ENCODE measurements at places on chromosomes 16 and 17.

DNA sequence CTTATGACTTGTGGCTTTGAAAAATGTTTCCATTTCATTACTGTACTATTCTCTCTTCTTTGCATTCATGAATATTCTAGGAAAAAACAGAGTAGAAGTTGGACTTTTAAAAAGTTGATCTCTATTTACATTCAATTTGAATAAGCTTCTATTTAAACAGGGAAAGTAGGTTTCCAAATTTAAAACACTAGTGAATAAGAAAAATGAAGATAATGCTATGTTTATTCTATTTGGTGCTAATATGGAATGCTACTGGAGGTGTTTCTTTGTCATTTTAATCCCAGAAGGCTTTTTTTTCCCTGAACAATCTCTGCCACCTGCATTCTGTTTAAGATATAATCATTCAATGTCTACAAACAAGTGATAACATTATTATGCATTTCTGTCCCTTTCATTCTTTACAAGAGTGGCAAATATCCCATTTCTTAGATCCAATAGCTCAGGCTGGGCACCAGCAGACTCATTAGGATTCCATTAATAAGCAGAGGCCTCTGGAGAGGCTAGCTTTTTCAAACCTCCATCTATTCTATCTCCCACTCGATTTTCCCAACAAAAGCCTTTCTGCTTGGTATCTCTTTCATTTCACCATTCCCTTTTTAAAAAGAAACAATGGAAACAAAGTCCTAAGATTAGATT lies 1001.6 kb upstream of the CDH8 start:
- DNase-seq, result no peak

DNA sequence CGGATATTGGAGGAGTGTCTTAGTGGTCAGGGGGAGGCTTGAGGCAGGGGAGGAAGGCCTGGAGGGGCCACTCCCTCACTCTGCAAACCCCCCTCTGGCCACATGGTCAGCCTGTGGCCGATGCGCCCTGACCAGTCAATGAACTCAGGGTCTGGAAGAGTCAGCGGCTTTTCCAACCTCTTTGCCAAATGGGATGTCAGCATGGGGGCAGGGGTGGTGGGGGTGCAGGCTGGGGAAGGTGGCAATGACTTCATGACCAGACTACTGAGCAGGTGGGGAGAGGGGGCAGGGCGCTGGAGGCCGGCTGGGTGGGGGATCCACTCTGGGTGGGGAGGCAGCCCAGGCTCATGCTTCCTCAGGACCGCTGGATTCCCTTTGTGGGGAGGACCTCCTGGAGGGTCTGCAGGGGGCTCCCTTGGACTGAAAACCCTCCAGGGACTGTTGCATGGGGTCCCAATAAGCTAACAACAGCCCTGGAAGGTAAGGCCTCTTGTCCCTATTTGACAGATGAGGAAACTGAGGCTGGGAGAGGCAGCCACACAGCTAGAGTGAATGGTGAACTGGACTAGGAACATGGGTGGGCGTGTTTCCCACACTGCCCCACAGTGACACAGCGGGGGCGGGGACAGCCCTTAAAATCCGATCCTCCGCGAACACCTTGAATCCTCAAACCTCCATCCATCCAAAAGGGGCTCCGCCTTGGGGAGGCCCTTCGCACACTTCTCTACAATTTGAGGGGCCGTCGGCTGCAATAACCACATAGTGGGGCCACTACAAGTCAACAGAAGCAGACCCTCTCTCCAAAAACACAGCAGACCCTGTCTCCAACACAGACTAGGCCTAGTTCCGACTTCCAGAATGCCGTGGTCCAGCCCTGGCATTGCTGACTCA lies 81.0 kb upstream of the TOB1 start:
- peak; percentile 13 for DNase-seq

DNA sequence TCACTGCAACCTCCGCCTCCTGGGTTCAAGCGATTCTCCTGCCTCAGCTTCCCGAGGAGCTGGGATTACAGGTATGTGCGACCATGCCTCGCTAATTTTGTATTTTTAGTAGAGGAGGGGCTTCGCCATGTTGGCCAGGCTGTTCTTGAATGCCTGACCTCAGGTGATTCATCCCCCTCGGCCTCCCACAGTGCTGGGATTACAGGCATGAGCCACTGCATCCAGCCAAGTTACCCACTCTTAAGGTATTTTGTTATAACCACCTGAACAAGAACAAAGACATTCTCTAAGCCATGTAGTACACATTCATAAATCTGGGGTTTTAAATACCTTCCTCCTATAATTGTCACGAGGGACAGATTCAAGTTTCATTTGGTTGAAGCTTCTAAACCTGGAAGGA lies 12.3 kb upstream of the TMEM170A start:
- no peak for DNase-seq

- no peak for DNase-seq
Measured at GRCh38 chr17:46935658-46936266, 12.8 kb downstream of the GOSR2 start.

DNA sequence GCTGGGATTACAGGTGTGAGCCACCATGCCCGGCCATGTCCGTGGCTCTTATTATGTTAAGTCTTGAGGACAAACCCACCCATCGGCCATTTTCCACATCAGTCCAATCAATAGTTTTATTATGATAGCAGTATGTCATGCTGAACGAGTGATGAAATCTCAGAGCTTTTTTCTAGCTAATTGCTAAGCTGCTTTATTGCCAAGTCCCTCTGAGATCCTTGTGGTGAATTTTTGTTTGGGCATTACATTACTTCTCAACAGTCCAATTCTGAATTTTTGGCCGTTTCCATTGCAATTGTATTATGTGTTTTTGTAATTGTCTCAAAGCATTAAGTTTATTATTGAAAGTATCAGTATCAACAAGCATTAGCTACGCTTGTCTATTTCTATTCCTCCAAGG lies 10.9 kb downstream of the RNF112 start:
- DNase-seq, result no peak

DNA sequence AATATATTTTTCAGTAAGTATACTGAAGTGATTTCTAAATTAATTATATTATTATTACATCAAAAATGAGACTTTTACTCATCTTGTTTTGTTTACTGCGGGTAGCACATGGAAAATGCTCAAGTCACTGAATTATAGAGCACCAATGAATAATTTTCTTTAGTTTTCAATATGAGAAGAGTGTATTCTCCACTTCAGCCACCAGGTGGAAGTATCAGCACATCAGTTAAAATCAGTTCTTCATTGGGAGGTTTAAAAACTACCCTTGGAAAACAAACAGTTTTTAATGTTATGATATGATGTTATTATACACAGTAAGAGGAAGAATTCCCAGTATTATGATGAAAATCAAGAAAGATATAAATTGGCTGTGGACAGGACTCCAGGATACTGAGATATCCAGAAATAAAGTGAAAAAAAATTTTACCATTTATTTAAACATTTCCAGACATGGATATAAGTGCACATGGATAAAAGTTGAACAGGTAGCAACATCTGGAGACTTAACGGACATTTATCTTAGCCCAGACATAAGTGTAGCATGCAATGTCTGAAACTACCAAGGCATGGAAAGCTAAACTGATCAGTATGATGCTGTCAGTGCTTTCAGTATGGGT lies 467.3 kb downstream of the KCNJ2 start:
- peak; percentile 27 for DNase-seq

DNA sequence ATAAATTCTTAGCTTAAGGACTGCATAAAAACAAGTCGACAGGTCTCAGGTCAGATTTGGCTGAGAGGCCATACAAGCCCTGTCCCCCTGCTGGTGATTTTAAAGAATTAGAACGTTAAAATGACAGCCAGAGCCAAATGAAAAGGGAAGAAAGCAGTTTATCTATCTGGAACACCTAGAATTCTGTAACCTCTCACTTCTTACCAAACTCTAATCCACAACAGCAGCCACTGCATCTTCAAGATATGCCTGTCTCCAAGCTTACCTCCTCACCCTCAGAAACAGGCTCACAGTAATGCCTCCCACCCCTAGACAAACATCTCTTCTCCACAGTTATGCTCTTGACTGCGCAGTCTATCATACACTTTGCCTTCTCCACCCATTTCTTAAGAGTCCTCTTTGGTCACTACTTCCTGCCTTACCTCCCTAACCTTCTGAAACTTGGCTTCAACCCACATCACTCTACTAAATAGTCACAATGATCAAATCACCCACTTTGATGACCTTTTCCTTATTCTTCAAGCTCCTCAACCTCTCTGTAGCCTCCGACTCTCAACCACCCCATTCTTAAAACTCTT lies 14.2 kb downstream of the ANKFY1 start:
- no peak for DNase-seq

GRCh38 chr17:27244491-27245223 lies 49.3 kb upstream of the WSB1 start:
- peak; percentile 47 for DNase-seq

DNA sequence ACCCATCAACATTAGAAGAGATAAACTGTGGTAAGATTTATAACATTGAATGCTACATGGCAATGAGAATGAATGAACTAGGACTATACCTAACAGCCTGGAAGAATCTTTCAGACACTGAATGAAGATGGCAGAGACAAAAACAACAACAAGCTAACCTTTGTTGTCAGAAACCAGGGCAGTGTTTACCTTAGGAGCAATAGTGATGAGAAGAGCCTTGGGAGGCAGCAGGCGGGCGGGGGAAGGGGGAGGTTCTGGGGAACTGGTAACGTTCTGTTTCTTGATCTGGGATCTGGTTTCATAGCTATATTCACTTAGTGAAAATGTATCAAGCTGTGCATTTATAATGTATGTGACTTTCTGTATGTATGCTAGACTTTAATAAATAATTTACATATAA lies 139.0 kb upstream of the TNRC6C start:
- DNase-seq, result no peak

GRCh38 chr17:67137860-67138259 lies 93.5 kb downstream of the CACNG1 start:
- DNase-seq, result no peak

GRCh38 chr17:77163001-77163400 lies 22.2 kb downstream of the SEC14L1 start:
- no peak for DNase-seq

DNA sequence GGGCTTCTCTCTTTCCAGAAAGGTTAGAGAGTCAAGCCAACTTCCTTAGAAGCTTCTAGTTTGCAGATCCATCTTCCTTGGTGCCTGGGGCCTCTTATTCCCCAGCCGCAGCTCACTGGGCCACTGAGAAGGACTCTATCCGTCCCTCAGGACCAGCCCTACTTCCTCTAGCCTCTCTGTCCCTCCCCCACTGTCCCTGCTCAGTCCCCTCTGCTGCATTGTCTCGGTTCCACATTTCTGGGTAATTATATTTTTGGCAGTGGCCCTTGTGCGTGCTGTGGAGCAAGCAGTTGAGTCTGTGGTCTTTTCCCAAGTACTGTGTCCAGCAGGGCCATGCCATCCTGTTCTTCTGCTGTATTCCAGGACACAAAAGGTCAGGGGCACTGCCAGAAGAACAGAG lies 17.8 kb downstream of the IRX3 start:
- no peak for DNase-seq

GRCh38 chr17:81437191-81437651 lies 42.0 kb downstream of the BAHCC1 start:
- no peak for DNase-seq

- DNase-seq, result no peak
Measured at GRCh38 chr16:24759006-24759405, 29.6 kb downstream of the TNRC6A start.

GRCh38 chr16:63877401-63877800 lies 1244.5 kb downstream of the CDH11 start:
- DNase-seq, result no peak

DNA sequence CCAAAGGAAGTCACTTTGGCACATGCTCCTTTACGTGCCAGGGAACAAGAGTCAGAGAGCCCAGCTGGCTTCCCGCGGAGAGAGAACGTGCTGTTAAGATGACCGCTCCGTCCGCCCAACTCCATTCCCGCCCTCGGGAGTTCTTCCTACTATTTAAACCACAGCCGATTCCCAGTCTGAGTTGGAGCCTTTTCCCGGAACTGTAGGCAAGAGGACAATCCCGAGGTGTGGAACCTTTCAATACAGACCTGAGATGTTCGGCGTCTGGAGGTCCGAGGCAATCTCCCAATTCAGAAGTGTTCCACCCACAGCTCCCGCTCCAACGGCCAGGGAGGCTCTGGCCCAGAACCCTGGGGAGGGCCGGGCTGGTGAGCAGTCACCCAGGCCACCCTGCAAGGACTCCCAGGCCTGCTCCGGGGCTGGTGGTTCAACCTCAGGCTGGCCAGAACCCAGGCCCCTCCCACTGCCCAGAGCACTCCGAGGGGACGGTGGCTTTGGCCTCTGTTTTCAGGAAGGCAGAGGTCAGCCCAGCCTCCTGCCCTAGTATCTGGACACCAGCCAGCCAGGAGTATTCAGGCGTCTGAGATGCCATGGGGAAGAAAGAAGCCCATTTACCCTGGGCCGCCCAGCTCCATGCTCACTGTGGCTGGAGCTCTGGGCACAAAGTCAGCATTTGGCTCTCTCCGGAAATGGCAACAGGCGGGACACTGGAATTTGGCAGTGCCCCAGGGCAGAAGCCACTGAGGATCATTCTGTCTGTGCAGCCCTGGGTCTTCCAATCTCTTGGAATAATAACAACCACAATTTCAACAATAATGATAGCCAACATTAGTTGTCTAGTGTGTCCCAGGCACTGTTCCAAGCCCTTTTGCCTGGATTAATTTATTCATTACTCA lies 21.4 kb downstream of the EMP2 start:
- DNase-seq, result peak; percentile 29

GRCh38 chr16:84044118-84044488 lies 1.5 kb upstream of the SLC38A8 start:
- DNase-seq, result no peak

DNA sequence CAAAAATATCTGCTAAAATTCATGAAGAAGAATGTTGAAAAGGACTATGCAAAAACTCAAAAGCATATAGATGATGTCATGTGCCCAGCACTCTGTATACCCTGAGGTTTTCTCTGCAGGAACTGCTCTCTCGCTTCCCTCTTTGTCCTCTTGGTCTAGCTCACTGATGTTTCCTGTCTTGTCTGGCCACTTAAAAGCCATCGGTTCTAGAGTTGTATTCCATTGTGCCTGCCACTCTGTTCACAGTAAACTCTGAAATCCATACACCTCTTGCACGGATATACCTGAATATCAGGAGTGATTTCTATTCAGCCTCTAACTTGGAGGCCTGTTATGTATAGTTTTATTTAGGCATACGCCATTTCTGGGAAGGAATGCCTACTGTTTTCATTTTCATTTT lies 101.0 kb upstream of the CNTNAP4 start:
- DNase-seq, result no peak

- no peak for DNase-seq
Measured at GRCh38 chr17:4329838-4330237, 36.6 kb downstream of the UBE2G1 start.

- DNase-seq, result no peak
Measured at GRCh38 chr16:64975821-64976220, 146.0 kb downstream of the CDH11 start.

DNA sequence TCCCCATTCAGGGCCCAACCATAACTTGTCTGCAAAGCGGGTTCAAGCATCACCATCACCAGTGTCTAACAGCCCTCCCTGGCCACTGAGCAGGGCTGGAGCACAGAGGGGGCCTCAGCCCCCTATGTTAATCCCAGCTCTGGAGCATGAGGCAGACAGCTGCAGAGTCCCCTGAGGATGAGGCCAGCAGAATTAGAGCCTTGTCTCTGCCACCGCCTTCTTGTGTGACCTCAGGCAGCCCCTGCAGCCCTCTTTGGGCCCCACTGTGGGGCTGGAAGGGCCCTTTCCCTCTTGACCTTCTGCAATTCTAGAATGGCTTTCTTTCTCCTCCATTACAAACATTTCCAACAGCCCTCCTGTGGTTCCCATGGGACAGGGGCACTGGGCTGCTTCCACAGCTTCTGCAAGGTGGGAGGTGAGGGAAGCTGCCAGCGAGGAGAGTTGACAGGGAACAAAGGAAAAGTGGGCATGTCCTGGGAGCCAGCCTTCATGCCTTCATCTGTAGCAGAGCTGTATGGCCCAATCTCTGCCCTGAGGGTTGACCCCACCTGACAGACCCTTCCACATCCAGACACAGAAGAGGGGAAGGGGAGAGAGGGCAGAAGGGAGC lies 65.7 kb downstream of the TMEM132E start:
- no peak for DNase-seq

Data from body of pancreas (tissue), 4 donors.